Retina (tissue), 1 donor: ENCODE measurements at places on chromosomes 6 and 20.

GRCh38 chr6:116385921-116386320 lies 15.2 kb downstream of the DSE start:
- DNase-seq, result no peak

GRCh38 chr6:89037141-89037900 lies 43.2 kb upstream of the PNRC1 start:
- DNase-seq, result no peak

GRCh38 chr6:159404296-159404695 lies 235.1 kb downstream of the FNDC1 start:
- DNase-seq, result no peak

DNA sequence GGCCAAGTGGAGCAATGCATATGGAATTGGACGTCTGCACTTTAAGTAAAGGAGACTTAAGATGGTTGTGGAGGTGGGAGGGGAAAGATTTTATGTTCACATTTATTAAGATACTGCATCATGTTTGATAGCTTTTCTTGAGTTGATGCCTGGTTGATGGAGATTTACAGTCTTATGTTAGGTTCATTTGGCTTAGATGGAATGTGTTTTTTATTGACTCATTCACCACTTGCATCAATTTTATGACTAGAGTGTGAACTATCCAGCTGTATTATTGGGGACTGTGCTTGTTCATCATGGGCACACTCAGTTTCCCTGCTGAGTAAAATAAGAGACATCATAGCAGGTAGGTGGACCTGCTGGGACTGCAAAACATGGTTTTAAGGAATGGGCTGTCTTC lies 91.2 kb upstream of the SCP2D1 start:
- DNase-seq, result no peak

DNA sequence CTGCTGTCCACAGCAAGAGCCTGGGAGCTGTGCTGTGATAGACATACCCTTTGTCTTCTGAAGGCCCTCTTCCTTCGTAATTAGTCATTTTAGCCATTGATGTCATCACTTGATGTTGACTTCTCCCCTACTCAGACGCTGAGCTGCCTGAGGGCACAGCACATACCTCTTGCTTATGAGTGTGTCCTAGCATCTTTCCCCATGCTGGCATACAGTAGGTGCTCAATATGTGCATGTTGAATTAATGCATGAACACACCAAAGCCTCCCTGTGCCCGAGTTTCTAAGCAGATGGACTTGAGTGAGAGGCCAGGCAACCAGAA lies 35.8 kb upstream of the FAM83D start:
- DNase-seq, result no peak

- no peak for DNase-seq
These were observed 328.3 kb downstream of the CBLN4 start for GRCh38 chr20:55677011-55677410.

- no peak for DNase-seq
These were observed 357.2 kb downstream of the CENPW start for GRCh38 chr6:126696921-126697693.

GRCh38 chr6:7041511-7042026 lies 66.2 kb upstream of the RREB1 start:
- DNase-seq, result no peak

- DNase-seq, result no peak
These were observed 40.6 kb downstream of the SH3BGRL2 start for GRCh38 chr6:79671600-79672266.

GRCh38 chr6:42210551-42210950 lies 7.1 kb downstream of the MRPS10 start:
- no peak for DNase-seq

GRCh38 chr6:72955666-72956065 lies 269.6 kb downstream of the KHDC1L start:
- DNase-seq, result no peak

DNA sequence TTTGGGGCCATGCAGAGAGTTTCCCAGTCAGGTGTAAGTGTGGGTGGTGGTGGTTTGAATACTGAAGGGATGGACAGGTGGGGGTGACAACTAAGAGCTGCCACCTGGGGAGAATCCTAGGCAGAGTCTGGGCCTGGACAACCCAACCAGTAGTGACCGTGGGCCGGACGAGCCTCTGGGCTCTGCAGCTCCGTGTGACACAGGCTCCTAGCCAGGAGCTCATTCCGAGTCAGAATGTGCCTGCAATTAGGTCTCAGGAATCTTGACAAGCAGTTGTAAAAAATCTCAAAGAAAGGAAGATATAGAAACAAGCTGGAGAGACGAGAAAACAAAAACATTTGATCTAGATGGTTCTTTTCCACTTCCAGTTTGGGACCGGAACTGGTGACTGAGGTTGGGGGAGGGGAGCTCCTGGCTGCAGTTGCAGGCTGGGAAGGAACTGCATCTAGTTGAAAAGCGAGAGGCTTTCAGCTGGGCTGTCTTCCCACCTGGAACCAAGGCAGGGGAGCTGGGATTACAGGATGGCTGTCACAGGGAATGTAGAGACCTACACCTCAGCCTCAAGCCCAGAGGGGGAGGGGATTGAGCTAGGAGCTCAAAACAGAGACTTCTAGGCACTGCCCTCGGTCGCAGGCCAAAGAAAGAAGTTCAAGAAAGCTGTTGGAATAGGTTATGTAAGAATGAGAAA lies 156.9 kb downstream of the PAX1 start:
- no peak for DNase-seq
